Esophagus squamous epithelium (tissue), 5 donors: ENCODE measurements at places on chromosomes 2 and 18. TPM values are rescaled to one million over a fixed set of nuclear protein-coding genes. Genes with fewer than 3 reads are reported as not detected.

GRCh38 chr2:169348321-169349024, 13.9 kb downstream of the LRP2 start:
- no peak for DNase-seq

- no peak for DNase-seq
Measured at GRCh38 chr18:31143025-31143424, 19.6 kb downstream of the DSC1 start.

DNA sequence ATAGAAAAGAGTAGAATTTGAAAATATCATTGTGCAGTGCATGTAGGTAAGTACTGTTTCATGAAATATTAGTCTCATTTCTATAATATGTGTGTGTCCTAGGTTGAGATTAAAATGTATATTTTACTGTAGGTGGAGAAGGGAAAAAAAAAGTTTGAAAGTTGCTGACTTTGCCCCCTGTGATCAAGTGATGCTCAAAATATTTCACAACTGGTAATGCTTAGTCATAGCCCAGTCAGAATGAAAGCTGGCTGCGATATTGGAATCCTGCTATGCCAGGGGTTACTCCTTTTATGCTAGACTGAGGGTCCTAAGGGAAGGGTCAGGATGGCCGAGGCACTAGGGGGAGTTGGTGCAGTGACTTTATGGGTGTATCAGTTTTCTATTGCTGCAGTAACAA, 19.5 kb upstream of the CFAP36 start:
- no peak for DNase-seq

- DNase-seq = no peak
Measured at GRCh38 chr2:183927406-183928325, 670.7 kb upstream of the ZNF804A start.

- DNase-seq = no peak
Measured at GRCh38 chr2:116489292-116489691, 1325.2 kb upstream of the DDX18 start.

The SMYD1 gene
- 0.27 TPM for total RNA-seq

The CSRNP3 gene
- 0.70 TPM for total RNA-seq

- DNase-seq = no peak
Measured at GRCh38 chr18:407191-407590, 93.3 kb downstream of the COLEC12 start.

- DNase-seq = no peak
Measured at GRCh38 chr2:37918742-37919186, 6.3 kb upstream of the RMDN2 start.

DNA sequence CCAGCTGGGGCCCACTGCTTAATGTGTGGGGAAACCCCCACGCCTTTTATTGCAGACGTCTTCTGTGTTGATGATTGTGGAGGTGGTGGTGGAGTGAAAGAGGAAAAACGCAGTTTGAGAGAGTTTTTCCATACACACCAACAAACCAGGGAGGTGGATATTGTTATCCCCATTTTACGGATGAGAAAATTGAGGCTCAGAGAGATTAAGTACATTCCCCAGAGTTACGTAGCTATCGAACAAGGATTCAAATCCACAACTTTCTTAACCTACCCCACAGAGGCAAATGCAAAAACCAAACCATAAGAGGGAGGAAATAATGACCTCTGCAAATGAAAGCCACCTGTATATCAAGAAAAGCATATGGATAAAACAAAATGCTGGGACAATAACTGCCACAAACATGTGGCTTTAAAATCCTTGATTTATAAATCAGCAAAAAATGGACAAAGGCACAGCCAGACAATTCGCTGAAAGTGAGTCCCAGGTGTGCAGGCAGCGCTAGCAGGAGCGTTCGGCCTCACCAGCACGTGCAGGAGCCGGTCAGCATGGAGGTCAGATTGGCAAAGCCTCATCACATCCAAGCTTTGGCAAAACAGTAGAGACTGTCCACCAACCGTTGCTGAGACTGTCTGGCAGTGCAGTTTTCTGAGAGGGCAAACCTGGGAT, 12.6 kb upstream of the RAB17 start:
- no peak for DNase-seq

DNA sequence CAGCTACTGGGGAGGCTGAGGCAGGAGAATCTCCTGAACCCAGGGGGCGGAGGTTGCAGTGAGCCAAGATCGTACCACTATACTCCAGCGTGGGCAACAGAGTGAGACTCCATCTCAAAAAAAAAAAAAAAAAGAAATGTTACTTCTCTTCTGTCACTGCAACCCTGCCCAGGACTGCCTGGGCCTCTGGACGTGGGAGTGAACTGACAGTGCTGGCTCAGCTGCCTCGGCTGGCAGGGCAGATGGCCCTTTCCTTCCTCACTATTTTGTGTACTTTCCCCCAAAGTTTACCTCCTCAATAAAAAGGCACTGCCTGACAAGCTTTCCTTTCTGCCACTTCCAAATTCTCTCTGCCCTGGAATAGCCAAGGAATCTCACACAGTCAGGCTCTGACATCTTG, 12.5 kb upstream of the GPR155 start:
- no peak for DNase-seq

GRCh38 chr18:46310258-46310657, 206.1 kb downstream of the HAUS1 start:
- no peak for DNase-seq

DNA sequence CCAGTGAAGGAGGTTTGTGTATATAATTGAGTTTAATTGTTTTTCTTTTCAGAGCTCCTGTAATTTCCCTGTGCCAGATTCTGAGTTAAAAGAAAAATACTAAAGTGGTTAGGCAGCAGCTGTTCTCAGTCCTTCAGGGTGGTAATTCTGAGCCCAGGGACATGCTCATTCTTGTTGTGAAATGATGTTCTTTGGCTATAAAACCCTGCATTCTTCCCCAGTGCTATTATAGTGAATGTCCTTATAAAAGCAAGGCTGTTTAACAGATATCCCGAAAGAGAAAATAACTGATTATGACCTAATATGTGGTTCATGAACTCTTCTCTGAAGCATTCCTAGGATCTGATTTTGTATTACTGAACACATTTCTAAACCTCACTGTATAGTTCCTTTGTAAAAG, 34.0 kb downstream of the ADAM23 start:
- DNase-seq = no peak

GRCh38 chr2:171595896-171596295, 73.6 kb downstream of the CYBRD1 start:
- no peak for DNase-seq

DNA sequence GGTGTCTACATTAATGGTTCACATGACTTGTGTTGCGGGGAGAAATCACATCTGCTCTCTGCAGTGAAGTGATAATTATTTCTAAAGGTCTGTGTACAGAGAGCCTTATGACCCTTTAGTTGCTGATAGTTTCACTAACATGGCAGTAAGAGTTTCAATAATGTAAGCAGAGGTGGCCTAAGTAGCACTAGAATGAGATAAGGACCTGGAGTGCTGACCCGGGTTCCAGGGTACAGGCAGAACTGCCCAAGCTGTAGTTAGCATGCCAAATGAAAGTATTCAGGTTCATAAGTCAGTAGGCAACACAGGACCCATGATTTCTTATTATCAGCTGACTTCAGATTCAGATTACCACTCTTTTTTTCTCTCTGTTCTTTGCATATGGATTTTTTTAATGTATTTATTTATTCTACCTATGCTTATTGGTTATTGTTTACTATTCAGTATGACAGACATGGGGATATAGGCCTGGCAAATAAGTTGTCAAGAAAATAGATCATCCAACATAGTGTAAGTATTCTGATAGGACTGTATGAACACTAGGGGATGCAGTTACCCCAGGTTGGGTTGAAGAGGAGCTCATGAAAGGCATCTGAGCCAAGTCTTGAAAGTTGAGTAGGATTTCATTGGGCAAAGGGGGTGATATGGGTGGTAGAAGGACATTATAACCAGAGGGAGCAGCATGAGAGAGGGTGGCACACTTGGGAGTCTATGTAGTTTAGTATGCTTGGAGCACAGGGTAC, 105.2 kb downstream of the CCDC85A start:
- no peak for DNase-seq

GRCh38 chr2:174963437-174964400, 41.5 kb downstream of the CHN1 start:
- DNase-seq = no peak

The SPEG gene
- 3.9 TPM for total RNA-seq
